ENCODE measurements at places on chromosomes 3 and 15. TPM values are rescaled to one million over a fixed set of nuclear protein-coding genes. Genes with fewer than 3 reads are reported as not detected.
A peak's percentile ranks its signal among the peaks of the same experiment; 100 is the strongest.

PRRT3 gene
- total RNA-seq, result 1.0 TPM

CLDN11 gene
- total RNA-seq, result not detected

MUC13 gene
- 0.33 TPM for total RNA-seq

C15orf39 gene
- 17.2 TPM for total RNA-seq

ZNF662 gene
- total RNA-seq, result 0.40 TPM

- peak; percentile 61 for DNase-seq
These were observed 96.3 kb upstream of the ZBED2 start for GRCh38 chr3:111691293-111691909.

GRCh38 chr3:150300852-150301517 lies 107.1 kb upstream of the TSC22D2 start:
- DNase-seq, result peak; percentile 71

- no peak for DNase-seq
These were observed 55.0 kb upstream of the EPHA3 start for GRCh38 chr3:89052386-89052785.

DNA sequence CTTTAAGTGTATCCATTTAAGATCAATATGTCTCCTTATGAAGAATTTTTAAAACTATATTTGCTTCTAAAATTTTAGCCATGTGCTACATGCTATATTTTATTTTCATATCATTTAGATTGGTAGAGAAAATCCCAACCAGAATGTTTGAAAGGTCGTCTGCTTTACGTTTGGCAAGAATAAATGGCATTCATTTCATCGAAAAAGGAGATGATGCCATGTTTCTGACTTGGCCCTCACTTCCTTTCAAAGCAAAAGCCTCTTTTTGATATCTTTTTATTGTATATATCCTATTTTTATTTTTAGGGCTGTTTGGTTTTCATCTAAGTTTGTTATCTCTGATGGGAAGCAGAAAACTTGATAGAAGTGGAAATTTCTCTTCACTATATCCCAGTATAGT lies 176.2 kb downstream of the PLCL2 start:
- no peak for DNase-seq

DNA sequence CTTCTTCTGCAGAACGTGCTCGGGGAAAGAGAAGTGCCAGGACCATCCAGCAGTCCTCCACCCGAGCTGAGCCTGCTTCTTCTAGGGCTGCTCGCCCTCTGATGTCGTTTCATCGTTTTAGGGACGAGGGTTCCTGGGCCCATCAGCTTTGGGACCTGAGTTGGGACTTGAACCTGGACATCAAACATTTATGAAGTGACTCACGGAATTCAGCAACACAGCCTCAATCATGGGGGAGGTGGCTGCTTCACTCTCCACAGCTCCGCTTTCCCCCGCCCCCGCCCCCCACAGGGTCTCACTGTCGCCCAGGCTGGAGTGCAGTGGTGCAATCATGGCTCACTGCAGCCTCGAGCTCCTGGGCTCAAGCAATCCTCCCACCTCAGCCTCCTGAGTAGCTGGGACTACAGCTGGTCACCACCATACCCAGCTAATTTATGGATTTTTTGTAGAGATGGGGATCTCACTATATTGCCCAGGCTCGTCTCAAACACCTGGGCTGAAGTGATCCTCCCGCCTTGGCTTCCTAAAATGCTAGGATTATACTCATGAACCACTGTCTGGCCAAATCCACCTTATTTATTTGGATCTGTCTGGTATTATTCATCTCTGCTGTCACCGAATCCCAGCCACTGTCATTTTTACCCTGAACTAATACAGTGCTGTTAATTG lies 725 bp upstream of the SCAMP2 start:
- DNase-seq, result peak; percentile 20

- no peak for DNase-seq
These were observed 51.7 kb downstream of the RASGRP1 start for GRCh38 chr15:38512901-38513300.

- DNase-seq, result no peak
These were observed 587.3 kb upstream of the ROBO1 start for GRCh38 chr3:80355144-80355543.

DNA sequence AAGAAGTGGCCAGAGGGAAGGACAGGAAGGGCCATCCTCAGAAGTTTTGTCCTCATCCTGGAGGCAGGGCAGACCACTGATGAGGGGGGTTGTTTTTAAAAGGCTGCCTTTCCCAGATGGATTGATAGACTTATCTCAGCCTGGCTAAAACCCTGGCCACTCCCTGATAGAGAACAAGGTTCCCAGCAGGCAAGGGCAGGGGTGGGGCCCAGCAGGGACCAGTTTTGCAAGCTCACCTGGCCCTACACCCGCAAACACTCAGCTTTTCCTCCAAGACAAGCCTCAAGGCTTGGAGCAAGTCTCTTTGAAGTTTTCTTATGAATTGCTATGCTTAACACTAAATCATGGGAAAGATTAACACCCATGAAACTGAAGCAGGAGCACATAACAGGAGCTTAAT lies 9.1 kb downstream of the LIPC start:
- DNase-seq, result no peak

DNA sequence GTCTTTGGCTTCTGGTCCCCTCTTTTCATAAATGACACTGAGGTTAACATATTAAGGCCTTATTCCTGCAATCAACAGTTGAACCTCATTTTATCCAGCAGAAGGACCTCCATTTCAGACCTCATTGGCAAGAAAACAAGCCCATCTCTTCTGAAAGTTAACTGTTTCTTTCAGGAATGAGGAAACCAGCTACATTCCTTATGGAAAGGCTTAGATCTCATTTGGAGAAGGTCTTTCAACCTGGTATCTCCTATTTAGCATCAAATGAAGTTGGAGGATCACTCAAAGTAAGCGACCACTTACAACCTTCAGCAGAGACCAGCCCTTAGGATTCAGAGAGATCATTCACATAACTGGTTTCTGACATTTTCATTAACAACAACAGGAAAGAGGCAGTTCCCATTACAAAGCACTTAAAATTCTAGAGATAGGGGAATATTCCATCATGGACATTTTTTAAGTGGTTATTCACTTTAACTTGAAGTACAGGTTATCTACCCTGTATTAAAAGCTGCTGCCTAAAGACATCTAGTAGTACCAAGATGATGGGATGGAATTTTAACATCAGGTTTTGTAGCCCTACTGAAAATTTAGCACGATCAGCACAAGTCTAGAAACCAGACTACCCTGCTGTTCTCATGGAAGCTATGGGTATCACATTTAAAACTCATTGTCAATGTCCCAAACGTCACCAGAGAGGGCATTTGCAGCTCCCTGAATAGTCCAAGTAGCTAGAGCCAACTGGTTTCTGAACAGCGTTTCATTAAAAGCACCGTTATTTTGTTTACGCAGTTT lies 30.4 kb downstream of the TFRC start:
- no peak for DNase-seq

DNA sequence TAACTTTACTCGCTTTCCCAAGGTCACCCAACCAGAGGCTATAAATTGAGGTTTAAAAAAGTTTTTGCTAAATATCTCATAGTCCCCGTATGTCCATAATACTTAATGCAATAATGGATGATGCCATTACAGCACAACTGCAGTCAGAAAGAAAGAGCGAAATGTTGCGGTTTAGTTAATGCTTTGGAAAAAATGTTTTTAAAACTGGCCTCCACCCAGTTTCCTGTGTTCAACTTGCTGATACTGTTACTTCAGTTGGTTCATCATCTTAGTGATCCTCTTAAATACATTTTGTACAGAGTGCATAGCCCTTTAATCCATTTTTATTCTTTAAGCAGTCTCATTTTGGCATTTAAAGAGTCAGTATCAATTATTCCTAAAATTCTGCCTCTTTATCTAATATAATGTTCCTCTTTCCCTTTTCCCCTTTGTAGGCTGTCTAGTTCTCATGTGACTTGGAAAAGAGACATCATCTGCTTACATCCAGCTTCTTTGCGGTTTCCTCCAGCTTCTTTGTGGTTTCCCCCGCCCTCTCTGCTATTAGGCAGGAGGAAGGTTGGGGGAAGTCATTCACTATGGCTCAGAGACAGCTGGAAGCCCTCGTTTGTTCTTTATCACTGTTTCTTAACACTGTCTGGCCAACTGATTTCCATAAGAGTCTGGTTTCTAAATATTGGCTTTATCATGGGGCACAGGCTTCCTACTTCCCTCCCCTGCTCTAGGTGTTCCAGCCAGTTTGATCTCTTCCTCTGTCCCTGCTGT lies 154.3 kb downstream of the GOLIM4 start:
- peak; percentile 97 for DNase-seq

DNA sequence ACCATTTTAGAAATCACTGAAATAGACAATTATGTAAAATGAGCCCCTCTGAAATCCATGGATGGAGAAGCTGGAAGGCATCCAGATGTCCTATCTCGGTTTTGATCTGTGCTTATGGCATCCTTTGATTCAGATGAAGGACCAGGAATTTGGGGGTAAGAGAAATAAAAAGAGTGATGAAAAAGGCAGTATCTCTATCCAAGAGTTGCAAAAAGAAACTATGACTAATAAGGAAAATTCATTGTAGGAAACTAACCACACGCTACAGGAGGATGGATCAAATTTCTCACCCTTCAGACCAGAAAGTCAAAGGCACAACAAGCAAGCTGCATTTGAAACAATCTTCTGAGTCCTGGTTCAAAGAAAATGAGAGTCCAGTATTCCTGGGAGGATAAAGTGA lies 34.8 kb downstream of the SRGAP3 start:
- peak; percentile 70 for DNase-seq

GRCh38 chr15:90677807-90678790 lies 39.0 kb upstream of the BLM start:
- DNase-seq, result no peak

DNA sequence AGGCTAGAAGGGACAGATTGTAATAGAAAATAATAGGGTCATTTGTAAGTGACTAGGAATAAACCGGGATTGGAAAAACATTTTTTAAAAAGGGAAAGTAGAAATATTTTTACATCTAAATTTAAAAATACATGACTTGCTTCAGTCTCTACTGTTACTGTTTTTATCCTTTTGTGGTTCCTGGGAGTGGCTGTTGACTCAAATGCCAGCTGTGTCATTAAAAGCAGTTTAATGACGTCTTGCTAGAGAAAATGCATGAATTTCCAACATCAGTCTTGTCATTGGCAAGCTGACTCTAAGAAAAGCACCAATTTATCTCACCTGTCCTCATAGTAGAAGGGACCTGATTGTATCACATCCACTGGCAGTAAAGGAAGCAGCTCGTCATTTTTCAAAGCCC lies 16.7 kb upstream of the LCMT2 start:
- DNase-seq, result no peak

GRCh38 chr3:48927928-48928327 lies 9.3 kb downstream of the ARIH2 start:
- no peak for DNase-seq

DNA sequence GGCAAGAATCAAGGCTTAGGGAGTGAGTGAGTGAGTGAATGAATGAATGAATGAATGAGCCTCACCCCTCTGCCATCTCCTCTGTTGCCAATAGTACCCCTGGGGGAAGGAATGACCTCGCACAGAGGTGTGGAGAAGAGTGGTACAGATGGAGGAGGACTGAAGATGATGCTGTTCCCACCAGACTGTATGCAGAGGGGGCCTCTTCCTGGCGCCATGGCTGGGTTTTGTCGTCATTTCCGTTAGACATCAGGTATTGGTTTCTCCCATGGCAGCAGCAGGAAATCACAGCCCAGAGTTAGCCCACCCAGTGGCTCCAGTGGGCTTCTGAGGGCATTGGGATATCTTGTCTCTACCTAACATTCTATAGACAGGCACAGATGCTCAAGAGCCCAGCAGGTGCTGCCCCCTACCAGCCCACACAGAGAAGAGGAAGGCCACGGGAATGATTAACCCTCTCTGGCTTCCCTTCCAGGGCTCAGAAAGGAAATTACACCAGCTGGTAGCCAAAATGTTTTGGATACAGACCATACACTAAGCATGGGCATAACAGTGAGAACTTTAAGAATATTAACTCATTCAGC lies 109.8 kb upstream of the SLC6A11 start:
- no peak for DNase-seq

All from HT1080 (cell line).